ENCODE measurements at places on chromosomes 16 and 17.

DNA sequence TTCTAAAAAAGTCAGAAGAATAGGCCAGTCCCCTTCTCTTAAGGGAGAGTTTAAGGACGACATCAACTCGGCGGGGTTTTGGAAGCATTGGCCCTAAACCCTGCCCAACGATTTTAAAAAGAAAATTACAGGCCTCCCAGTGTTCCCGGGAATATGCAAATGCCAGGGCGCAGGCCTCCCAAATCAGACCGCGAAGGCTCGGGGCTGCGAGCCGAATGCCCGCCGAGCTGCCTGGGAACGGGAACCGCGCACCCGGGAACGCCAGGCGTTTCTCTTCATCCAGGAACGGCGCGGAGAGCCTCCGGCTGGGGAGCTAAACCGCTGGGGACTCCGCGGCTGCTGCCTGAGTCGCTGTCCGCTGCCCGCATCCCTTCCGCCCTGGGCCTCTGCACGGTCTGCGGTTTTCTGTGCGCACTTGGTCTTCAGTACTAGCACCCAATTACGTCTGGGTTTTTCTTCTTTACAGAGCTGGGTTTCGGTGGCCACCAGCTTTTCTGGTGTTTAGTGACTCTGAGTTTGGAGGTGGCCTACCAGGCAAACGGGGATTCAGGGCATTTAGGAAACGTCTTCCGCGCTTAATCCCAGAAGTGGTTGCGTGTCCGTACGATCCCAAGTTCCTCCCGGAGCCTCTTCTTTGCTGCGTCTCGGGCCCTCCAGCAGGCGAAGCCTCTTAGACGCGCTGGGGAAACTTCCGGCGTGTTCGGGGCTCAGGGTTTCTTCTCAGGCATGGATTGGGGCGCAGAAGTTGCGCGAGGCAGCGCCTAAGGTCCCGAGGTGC is 5.7 kb downstream of the IRX5 start:
- no peak for DNase-seq

GRCh38 chr16:90009172-90009899 is 9.9 kb downstream of the DBNDD1 start:
- no peak for DNase-seq

DNA sequence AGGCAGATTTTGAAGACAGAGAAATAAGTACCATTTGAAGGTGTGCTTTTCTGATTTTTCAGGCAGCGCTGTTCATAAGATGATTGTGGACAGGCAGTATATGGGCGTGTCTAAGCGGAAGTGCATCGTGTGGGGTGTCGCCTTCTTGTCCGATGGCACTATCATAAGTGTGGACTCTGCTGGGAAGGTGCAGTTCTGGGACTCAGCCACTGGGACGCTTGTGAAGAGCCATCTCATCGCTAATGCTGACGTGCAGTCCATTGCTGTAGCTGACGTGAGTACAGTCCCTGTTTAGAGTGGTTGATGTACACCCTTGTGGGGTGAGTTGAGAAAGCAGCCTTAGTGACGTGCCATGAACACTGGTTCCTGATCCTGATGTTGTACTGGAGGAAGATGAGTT is 10.7 kb downstream of the UTP4 start:
- no peak for DNase-seq

DNA sequence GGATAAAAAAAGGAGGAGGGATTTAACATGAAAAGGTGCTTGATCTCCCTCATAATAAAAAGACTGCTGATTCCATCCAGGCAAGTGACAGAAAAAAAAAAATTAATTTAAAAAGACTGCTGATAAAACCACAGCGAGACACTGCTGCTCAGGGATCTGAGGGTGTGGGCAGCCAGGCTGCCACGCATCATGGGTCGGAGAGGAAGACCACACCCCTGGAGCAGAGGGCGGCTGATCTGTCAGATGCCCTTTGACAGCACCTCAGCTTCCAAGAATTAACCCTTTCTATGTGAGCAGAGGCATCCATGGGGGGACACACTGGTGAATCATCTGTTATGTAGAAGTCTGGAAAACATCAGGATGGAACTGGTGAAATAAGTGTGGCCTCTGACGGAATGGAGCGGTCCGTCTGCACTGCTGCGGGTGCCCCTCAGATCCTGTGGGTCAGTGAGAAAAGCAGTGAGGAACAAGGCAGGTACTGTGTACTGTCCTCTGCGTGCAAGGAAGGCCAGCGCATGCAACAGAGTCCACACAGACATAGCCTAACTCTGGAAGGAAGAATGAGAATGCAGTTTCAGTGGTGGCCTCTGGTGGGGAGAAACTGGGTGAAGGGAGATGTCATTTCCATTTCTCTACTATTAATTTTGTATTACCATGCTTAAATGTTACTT is 19.8 kb downstream of the MAPT start:
- no peak for DNase-seq

DNA sequence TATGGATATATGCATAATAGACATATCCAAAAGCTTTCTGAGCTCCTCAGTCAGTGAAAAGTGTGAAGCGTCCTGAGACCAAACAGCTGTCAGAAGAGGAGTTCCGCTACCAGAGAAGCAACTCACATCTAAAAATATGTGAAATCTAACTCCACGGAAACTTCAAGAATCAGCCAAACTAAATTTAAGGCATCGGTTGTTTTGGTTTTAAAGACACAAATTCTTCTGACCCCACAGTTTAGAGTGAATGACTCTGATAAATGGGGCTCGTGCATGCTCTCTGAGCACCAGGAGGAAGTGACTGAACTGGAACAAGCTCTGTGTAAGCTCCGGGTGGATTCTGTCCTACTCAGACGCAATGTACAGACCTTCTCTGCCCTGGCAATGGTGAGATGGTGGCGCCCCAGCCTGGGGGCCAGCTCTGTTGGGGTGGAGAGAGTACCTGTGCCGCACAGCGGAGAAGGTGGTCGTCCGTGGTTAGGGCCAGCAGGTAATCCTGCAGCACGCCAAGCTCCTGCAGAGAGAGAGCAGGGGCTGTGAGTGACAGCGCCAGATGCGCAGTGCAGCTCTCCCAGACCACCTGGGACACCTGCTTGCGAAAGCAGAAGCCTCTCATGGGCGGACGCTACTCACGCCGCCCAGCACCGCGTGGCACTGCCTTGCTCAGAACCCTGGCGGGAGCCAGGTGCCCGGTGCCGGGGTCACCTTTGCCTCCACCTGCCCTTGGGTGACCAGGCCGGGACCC is 44.4 kb upstream of the ATP2A3 start:
- no peak for DNase-seq

GRCh38 chr17:16417896-16418684 is 2.7 kb downstream of the TRPV2 start:
- no peak for DNase-seq

- no peak for DNase-seq
These were observed 55.3 kb downstream of the SKAP1 start for GRCh38 chr17:48374650-48375230.
